ENCODE measurements at places on chromosomes 4 and X.

GRCh38 chr4:43332052-43332425 lies 439.5 kb downstream of the GRXCR1 start:
- DNase-seq: no peak

- DNase-seq: no peak
These were observed 888.7 kb downstream of the CCSER1 start for GRCh38 chr4:91015861-91016260.

DNA sequence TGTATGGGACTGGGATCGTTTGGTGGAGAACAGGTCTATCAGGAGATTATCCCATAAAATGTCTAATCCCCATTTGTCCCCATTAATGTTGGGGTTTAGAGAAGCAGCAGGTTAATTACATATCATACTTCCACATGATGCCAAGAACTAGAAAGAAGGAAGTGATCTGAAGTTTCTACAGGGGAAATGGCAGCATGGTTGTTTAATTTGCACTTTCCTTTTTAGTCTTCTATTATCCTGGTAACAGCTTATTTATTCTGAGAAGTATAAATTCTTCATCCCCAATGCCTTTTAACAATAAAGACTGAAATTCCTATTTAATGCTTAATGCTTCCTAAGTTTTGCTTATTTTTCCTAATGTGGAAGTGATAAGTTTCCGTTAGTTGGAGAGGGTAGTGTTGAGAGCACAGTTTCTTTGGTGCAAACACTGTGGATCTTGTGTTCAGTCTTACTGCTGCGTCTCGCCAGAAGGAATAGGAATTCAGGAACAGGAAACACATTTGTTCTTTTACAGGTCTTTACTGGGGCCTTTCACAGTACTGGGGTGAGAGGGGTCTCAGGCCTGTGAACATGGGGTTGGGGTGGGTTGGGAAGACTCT lies 59.5 kb upstream of the TADA2B start:
- no peak for DNase-seq

DNA sequence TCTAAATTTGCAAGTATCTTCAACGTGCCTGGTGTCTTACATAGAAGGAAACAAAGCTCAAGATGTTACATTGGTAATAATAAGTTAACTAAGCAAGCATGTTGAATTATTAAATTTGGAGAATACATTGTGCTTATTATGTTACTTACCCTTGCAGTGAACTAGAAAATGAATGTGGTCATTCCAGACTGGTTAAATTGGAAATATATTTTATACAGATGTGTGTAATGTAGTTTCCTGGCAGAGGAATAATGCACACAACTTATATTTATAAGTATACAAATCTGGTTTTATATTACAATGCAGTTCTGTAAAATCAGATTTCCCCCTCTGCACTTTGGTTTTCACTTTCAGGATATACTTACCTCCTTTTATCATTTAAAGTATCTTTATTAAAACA lies 159.9 kb upstream of the SLIT2 start:
- DNase-seq: no peak

- no peak for DNase-seq
These were observed 57.3 kb downstream of the APBB2 start for GRCh38 chr4:41157009-41157408.
